Skeletal muscle cell (primary cell): ENCODE measurements at places on chromosomes 3 and 15.
A peak's percentile ranks its signal among the peaks of the same experiment; 100 is the strongest.

GRCh38 chr3:13288732-13289718, 131.1 kb downstream of the NUP210 start:
- no peak for DNase-seq

GRCh38 chr3:71416876-71417275, 166.7 kb downstream of the FOXP1 start:
- no peak for DNase-seq

DNA sequence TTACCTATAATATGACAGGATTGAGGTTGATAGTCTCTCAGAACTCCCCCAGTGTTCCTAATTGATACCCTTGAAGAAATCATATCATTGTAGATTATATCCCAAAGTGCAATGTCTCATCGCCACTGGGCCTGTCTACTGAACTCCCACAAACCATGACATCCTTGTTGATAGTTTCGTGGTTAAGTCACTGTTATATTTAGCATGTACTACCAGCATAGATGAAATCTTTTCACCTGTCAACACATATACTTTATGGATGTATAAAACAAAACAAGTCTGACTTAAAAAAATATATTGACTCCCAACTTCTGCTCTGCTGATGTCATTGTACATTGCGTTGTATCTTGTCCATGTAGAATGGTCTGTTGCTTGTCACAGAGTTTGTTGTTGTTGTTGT, 128.1 kb downstream of the IQCH start:
- DNase-seq, result no peak

DNA sequence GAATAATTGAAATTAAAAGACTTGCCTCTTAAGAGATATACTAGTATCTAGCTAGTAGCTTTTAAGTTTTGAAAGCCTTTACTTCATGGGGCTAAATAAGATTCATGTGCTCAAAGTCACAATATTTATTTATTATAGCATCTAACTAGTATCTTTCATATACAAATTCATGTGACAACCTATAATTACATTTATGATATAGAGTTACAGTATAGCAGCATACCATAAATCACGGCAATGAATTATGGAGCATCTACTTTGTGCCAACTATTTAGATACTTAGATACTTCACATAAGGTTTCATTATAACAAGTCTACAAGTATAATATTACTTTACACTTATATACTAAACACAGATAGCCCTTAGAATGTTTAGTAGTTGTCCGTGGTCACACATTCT, 229.4 kb downstream of the TPRG1 start:
- DNase-seq, result no peak

DNA sequence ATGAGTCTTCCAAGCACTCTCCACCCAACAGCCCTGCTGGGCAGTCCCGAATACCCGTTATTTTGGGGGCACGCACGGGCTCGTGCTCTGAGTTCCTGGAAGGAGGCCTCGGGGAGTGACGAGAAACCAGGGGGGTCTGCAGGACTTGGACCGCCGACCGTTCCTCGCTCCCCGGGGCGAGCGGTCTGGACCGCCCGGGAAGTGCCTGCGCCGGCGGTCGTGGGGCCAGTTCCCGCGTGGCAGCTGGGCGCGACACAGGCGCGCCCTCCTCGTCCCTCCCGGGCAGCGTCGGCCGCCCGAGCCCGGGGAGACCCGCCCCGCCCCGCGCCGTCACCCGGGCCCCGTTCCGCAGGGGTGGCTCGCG, 387 bp downstream of the GNB4 start:
- DNase-seq, result no peak

DNA sequence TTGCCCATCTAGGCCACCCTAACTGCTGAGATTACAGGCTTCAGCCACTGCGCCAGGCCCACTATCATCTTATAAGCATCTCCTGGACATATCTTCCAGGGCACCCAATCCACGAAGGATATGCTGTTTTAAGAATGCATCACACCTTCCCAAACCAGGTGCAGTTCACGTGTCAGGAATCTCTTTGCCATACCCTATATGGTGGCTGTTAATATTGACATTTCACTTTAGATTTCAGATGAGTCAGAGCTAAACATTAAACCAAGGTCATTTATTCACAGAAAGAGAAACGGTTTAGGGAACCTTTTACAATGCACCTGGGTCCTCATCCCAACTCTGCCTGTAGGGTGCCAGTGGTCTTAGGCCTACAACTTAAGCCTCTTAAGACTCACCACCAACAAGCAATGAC, 85.7 kb downstream of the TBL1XR1 start:
- DNase-seq, result no peak

- DNase-seq, result no peak
Observed at GRCh38 chr15:90512276-90512675, 17.4 kb upstream of the CRTC3 start.

- DNase-seq, result no peak
Observed at GRCh38 chr15:83855956-83856355, 202.0 kb downstream of the ADAMTSL3 start.

DNA sequence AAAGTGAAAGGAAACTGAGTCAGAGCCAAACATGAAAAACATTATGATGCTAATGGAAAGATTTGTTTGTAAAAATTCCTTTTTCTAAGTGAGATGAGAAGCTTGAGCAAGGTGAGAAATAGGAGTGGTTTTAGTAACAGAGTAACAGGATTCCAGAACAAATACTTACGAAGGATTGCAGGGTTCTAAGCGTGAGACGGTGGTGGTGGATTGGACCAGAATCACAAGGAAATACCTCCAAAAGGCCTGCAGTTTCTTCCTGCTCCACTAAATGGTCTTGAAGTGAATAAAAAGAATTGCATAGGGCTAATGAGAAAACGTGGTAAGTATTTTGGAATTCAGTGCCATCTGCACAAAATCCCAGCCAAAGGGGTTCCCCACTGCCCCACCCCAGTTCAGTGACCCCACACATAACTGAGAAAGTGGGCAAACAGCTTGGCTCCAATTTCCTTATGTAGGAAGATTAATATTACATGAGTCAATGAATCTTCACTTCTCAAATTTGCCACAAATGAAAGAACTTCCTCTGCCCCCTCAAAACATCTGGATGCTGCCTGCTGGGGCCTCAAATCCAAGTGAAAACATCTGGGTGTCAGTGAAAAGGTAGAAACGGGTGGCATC, 283.8 kb upstream of the NR2F2 start:
- peak; percentile 44 for DNase-seq

GRCh38 chr3:58464866-58465265, 27.0 kb upstream of the KCTD6 start:
- DNase-seq, result no peak

DNA sequence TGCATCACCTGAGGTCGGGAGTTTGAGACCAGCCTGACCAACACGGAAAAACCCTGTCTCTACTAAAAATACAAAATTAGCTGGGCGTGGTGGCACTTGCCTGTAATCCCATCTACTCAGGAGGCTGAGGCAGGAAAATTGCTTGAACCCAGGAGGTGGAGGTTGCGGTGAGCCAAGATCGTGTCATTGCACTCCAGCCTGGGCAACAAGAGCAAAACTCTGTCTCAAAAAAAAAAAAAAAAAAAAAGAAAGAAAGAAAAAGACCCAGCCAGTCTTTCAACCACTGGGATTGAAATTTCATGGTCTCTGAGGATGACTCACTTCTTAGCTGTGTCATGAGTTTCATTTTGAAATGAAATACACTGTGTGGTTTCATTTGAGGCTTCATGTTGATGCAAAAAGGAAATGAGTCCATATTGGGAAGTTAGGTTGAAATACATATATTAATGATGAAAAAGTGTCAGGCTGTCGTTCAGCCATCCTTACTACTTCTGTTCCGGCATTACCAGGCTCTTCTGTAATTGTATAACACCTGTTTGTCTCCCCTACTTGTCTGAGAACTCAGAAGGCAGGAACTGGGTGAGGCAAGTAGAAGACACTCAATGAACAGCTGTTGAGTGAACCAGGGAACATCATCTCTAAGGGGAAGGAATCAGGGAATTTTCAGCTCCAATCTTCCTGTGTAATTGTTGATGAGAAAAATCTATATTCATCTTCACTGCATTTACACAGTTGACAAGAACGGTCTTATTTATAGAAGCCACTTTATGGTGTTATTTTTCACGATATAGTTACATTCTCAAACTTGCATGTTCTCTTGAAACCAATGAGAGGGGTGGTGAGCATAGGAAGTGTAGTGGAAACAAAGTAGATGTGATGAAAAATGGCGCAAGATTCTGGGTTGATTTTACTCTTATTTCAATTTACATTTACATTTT, 87.4 kb downstream of the NFKBIZ start:
- DNase-seq, result peak; percentile 81

- no peak for DNase-seq
Observed at GRCh38 chr3:189677667-189678066, 46.5 kb downstream of the TP63 start.

DNA sequence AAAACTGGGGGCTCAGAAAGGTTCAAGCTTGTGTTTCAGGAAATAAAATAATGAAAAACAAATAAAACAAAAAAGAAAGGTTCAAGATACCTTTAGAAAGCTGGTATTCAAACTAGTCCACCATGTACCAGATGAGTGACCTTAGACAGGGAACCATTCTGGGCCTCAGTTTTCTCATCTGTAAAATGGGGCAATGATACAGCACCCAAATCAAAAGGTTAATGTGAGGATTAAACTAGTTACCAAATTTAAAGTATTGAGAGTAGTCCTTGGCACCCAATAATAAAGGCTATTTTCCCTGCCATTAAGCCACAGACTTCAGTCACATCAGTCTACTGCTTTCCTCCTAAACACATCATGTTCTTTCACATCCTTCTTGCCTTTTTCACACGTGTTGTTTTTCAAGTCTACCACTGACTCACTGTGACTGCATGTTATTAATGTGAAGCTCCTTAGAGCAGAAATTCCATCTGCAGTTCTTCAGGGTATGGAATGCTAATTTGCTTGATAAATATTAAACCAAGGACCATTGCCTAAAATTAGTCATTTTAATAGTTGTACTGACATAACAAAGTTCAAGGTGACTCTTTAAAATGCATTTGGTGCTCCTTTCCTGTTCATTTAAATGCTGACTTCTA, 19.9 kb downstream of the TAMM41 start:
- DNase-seq, result no peak

- DNase-seq, result no peak
Observed at GRCh38 chr15:81516012-81516411, 142.0 kb upstream of the TMC3 start.

DNA sequence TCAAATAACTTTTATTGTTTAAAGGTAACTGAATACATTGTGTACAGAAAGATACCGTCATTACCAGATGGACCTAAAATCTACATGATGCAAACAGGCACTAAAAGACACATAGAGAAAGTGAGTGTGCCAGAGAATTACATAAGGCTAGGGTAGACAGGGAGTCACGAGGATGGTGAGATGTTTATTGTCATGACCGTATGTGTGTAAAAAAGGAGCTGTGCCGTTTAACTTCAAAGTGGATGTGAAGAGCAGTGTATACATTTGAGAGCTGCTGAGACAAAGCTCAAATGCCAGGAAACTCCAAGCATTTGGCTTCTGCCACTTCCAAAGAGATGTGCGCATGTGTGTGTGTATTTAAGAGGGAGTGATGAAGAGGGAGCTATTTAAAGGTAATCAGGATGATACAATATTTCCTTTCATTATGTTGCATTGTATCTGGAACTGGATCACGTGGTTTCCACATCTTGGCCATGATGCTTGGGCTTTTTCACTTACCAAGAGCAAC, 51.4 kb upstream of the IGF1R start:
- DNase-seq, result no peak

DNA sequence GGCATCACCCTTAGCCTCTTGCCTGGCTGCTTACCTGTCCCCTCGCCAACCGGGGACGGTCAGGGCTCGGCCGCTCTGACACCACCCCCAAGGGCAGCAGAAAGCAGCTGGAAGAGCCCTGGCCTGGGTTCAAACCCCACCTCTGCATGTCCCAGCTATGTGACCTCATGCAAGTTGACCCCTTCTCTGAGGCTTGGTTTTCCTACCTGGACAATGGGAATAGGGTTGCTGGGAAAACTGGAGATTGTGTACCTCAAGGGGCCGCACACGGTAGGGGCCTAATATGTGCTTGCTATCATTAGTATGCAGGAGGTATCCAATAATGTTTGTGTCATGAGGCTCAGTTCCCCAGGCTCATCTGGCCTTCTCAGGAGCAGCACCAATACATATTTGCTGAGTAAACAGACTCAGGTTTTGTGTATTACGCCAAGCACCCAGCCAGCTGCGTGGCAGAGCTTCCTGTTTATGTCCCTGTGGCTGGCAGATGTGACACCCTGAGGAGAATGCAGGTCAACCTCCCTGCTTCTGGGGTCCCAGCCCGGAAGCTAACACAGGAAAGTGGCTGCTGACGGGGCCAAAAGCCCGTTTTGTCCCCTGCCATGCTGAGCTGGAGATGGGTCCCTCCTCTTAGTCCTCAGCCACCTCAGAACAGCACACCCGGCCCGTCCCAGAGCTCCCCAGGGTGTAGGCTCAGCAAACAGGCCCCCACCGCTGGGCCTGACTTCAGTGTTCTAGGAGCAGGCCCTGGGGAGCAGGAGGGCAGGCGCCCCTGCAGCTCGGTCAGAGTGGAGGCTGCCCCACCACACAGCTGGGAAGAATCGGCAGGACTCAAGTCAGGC, 29.7 kb downstream of the PLXND1 start:
- no peak for DNase-seq

- no peak for DNase-seq
Observed at GRCh38 chr3:183827809-183828537, 2.6 kb upstream of the MAP6D1 start.

GRCh38 chr3:173770011-173770410, 372.5 kb downstream of the NLGN1 start:
- DNase-seq, result no peak

GRCh38 chr3:126888186-126888760, 94.6 kb upstream of the PLXNA1 start:
- DNase-seq, result no peak

GRCh38 chr15:84836844-84837243, 19.7 kb downstream of the ALPK3 start:
- DNase-seq, result no peak

DNA sequence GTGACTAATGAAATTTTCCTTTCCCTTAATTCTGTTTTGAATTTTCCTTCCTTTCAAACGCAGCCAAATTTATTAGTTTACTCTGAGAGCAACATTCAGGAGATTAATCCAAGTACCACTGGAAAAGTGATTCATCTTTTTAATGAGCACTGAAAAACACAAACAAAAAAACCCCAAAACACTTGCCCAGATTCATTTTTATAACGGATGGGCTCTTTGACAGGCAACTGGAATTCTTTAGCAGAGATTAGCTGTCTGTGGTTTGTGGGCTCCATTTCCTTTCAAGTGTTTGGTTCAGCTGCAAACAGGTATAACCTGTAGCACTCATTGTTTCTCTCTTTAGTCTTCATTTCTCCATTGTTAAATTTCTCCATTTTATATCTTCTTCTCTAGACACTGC, 3.1 kb upstream of the POLR2M start:
- DNase-seq, result no peak

GRCh38 chr3:131162516-131162915, 135.8 kb downstream of the NEK11 start:
- DNase-seq, result no peak
